ENCODE measurements at places on chromosomes 11 and 22.

GRCh38 chr11:64372802-64373597, 14.0 kb downstream of the RPS6KA4 start:
- no peak for DNase-seq

GRCh38 chr11:58127350-58127749, 2.0 kb upstream of the OR9I1 start:
- DNase-seq = no peak

- DNase-seq = peak; percentile 6
Observed at GRCh38 chr11:73521621-73522020, 76.3 kb downstream of the FAM168A start.

DNA sequence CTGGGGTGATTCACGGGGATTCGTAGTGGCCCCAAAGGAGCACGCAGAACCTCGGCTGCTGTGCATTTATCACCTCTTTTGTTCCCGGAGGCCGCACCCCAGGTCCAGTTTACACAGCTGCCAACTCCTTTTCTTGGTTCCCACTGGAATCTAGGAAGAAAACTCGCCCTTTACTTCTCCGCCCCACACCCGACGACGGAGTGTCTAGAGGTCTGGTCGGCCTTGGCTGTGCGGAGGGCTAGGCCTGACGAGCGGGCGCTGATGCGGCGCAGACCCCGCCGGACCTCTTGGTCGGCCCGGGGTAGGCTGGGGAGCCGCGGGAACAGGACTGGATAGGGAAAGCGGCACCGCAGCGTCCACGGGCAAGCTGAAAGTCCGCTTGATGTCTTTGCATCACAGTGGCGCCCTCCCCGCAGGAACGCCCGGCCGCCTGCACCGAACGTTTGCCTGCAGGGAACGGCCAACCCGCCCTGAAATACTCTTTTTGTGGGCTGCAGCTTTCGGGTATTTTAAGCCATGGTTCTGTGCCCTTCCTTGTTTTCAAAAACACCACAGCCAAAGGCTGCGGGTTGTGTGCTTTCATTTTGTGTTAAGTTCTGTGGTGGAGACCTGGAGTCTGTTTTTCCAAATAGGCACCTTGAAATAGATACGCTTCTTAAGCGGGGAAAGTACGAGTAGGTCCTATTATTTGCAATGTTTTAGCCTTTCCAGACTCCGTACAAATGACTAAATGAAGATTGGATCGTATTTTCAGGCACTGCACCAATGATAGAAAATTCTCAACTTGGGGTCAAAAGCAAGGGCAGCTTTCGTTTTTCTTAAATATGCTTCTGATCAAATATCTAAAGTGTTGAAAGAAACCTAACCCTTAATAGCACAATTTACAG, 829 bp upstream of the ZBED5 start:
- DNase-seq = peak; percentile 76

- DNase-seq = no peak
Observed at GRCh38 chr11:107482234-107482633, 24.6 kb upstream of the CWF19L2 start.

- no peak for DNase-seq
Observed at GRCh38 chr11:45000918-45001317, 50.2 kb upstream of the TP53I11 start.

DNA sequence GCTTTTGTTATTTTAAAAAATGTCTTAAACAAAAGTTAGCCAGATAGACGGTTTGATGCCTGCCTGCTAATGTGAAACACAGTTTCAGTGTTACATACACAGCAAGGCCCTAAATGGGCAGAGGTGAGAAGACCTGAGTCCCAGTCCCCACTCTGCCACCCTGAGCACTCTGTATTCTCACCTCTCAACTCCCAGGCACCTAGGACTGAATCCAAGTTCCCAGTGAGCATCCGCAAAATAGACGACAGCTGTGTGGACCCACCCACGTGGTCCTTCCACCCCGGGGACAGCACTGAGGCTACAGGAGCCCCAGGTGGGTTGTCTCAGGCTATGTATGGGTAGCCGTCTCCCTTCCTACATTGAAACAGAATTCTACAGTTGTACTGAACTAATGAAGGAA, 111.5 kb downstream of the RPL27A start:
- no peak for DNase-seq

DNA sequence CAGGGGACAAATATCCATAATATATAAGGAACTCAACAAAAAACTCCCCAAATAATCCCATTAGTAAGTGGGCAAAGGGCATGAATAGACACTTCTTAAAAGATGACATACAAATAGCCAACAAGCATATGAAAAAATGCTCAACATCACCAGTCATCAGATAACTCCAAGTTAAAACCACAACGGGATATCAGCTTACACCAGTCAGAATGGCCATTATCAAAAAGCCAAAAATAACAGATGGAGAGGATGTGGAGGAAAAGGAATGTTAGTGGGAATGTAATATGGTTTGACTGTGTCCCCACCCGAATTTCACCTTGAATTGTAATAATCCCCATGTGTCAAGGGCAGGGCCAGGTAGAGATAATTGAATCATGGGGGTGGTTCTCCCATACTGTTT, 350.1 kb downstream of the GUCY1A2 start:
- DNase-seq = no peak

DNA sequence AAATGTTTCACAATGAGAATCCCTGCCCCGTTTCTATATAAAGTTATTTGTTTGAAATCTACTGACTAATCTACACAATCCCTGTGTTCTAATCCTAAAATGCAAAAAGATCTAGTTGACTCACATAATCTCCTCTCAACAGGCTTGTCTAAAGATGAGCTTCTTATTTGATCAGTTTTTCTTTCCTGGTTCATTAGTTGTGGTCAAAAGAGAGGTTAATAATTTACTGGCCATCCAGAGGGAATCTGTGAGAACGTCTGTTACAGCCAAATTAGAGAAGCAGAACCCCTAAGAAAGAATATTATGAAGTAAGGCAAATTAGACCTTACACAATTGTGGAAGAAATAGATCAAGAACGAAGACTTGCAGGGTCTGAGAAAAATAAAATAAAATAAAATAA, 173.7 kb upstream of the ANO3 start:
- no peak for DNase-seq

DNA sequence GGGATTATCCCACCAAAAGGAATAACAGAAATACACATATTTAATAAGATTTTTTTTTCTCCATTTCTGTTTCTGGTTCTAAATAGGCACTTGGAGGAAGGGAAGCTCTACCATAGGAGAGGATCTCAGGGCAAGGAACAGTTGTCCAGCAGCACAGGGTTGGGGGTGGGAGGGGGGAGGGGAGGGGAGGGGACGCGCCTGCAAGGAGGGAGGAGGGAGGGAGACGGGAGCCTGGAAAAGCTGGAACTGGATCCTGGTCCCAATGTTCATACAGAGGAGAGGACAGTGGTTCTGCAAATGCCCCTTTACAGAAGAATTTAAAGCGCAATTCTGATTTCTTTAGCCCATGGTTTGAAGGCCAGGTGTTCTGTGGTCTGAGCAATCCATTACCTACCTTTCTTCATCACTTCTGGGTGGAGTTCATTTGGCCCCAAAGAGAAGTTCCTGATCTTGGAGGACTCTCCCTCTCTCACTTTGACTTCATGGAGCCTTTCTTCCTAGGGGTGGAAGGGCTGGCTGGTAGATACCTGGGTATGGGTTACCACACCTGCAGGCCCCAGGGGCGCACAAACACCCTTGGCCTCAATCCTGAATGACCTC, 348.9 kb upstream of the NCAM1 start:
- peak; percentile 52 for DNase-seq

DNA sequence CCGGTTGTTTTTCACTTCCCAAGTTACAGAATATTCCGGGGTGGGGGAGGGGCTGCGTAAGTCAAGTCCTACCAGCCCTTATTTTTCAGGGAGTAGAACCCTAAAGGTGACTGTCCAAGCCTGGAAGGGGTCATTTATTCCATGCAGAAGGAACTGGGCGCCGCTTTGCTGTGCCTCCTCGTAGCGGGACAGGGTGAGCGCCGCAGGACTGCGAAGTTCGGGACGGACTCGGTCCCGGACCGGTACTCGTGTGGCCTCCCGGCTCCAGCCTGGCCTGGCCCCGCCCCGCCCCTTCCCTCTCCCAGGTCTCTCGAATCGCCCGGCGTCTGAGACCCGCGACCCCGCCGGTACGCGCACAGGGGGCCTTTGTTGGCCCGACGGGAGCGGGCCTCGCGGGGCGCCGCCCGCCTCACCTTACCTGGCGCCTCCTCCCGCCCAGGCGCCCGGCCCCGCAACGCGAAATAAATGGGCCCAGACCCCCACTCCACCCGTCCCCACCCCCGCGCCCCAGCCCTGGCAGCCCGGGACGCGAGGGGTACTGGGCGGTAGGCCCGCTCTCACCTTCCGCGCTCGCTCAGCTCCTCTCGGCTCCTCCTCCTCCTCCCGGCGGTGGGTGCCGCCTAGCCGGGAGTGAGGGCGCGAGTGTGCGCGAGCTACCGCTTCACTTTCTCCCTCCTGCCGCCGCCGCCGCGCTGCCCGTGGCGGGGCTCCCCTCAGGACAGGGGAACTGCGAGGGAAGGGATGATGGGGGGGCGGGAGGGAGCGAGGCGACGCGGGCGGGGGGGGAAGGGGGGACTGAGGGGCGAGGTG, 698 bp downstream of the PAK1 start:
- peak; percentile 80 for DNase-seq

DNA sequence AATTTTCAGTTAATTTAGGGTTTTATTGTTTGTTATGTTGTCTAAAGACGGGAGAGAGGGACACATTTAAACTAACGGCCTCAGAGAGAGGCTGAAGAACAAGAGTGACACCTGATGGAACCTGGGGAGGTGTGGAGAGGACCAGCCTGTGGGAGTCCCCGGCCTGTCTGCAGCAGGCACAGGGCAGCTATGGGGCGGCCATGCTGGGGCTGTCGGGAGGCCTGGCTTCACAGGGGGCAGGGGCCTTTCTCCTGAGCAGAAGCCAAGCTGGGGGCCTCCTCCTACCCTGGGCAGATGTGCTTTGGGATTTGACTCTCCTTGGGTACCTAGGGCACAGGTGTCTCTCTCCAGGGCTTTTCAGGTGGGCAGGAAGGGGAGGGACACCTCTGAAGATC, 21.9 kb downstream of the RELT start:
- no peak for DNase-seq

- DNase-seq = no peak
Observed at GRCh38 chr22:36417281-36417686, 29.5 kb upstream of the MYH9 start.

DNA sequence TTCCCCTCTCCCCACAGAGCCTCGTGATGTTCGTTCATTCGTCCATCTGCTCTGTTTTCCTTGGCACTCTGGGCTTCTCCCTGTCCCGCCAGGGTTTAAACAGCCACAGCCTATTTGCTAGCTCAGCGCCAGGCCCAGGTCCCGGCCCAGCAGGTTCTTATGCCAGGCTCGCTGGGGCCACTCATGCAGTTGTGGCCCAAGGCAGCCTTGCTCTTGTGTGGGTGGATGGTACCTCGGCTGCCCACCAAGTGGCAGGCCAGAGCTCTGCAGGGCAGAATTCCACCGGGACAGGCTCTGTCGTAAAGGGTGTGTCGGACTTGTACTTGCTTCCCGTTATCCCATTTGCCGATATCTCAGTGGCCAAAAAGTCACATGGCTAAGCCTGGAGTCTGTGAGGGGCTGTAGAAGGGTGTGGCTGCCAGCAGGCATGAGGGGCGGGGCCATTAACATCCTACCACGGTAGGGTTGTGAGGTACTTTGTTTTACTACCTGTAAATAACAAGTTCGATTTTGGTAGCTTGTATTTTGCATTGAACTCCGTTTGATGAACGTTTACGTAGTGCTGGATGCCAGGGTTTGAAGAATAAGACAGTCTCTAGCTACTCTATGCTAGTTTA, 7.9 kb downstream of the FAM118A start:
- no peak for DNase-seq

DNA sequence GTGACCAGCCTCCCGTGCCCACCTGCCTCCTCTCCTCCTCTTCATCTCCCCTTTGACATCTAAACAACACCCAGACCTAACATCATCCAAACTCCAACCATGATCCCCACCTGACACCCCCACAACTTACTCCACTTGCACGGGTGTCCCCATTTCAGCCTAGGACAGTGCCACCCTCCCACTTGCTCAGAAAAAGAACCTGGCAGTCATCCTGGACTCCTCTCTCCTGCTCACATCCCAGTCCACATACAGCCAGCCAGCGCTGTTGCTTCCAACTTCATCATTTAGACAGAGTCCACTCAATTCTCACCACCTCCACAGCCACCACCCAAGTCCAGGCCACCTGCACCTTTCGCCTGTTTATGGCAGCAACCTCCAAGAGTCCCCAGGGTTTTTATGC, 485.7 kb downstream of the MN1 start:
- DNase-seq = no peak

DNA sequence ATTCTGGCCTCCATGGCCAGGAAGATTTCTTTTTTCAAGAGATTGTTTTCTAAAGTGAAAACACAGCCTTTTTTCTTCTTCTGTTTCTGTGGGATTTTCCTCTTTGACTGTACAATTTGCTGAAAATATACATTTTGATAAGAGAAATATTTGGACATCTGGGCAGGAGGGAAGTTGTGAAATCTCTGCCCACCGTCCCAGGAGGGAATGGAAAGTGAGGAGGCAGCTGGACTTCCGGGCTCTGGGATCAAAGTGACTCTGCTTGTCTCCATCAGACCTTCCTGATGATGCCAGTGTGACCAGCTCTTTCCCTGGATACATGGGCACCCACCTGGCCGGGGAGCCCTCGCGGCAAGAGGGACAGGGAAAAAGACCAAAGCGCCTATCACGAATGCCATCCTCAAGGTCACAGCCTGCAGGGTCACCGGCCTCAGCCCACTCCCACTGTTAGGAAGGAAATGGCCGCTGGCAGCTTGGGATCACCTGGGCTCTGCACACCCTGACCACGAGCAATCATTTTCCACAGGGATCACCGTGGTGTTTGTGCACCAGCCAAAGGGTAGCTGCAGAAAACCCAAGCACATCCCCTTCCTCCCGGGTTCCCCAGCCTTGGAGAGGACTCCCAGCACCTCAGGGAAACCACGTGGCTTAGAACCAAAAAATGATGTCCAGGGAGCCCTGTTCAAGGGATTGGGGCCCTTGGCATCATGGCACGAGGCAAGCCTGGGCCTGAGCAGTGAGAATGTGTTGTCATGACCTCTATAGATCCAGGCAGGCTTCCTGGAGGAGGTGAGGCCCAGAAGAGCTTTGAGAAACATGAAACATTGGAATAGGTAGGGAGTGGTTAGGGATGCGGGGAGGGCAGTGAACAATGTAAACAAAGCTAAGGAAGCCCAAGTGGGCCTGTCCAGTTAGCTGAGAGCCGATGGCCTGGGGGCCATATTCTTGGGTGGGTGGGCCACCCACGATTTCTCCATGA, 29.1 kb upstream of the CCND1 start:
- no peak for DNase-seq

DNA sequence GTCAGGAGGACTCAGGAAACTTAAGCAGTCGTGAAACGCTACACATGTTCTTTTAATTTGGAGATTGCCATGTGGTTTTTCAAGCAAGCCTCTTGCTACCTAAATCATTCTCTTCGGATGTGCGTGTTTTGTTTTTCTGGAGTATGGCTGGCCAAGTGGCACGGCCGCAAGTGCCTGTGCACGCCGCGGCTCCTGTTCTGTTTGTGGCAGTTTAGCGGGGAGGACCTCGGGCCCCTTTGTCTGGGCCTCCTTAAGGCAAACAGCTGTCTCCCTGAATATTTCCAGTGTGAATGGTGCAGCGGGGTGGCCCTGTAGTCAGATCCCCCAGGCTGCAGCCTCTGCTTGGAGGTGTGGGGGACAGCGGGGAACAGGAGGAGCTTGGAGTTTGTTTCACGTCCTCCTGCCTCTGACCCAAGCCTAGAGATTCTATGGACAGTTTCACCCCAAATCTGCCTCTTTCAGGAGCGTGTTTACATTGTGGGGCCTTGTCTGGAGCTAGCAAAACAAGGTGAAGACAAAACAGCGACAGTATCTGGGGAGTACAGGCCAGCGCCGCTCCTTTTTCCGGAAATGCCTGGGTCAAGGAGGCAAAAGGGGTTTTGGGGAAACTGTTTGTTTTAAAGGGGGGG, 1.3 kb downstream of the LRP5 start:
- no peak for DNase-seq

- DNase-seq = no peak
Observed at GRCh38 chr11:107562647-107563208, 2.8 kb downstream of the ALKBH8 start.
